ENCODE measurements at places on chromosomes 7 and 10. TPM values are rescaled to one million over a fixed set of nuclear protein-coding genes. Genes with fewer than 3 reads are reported as not detected.

GPNMB gene
- total RNA-seq, result 36.6 TPM

- DNase-seq, result no peak
Measured at GRCh38 chr10:108902619-108903285, 1020.6 kb downstream of the XPNPEP1 start.

DNA sequence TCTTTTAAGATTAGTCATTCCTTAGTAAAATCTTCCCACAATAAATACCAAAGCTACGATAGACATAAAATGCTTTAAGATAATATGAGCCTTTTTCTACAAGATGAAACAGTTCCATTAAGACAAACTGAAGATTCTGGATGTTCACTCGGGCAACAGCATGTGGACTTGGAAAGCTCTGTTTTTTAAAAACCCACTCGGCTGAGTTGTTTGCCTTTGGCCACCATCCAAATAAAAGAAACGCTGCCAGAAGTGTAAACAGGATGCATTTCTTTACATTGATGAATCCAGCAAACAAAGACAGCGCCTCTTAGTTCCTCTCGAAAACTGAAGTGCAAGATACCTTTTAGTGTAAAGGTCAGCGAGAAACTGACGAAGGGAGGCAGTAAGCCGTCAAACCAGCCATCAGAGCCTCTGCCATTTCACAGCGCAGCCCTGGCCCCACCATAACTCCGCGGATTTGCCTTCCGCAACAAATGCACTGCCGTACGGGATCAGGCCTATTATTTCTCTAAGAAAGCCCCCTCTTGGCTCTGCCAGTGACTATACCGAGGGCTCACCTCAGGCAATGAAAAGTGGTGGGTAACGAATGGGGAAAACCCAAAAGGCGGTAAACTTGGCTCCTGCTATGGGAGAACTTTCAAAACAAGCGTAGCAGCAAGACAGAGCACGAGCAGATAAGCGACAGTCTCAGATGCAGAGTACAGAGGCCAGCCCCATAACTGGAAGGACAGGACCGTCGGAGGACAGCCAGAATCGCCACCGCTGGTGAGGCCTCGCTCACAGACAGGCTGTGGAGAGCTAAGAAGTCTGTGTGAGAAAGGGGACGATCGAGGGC is 41.4 kb downstream of the GNA12 start:
- no peak for DNase-seq

- no peak for DNase-seq
Measured at GRCh38 chr10:92124616-92125143, 166.2 kb downstream of the CPEB3 start.

DNA sequence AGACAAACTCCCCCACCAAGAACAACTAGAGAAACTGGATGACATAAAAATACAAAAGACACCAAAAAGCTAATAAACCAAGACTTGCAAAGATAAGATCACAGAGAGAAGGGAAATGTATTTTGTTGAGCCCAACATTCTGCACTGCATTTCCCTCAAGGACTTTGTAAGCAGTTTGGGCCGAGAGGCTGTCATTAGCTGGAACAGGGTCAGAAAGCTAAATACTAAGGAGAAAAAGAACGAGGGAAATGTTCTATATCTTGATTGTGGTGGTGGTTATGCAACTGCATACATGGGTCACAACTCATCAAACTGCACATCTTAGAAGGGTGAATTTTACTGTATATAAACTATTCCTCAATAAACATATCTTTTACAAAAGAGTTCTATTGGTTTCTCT is 315.0 kb downstream of the IPMK start:
- DNase-seq, result no peak

PTN gene
- not detected for total RNA-seq

GRCh38 chr7:2181077-2181854 is 51.5 kb downstream of the MAD1L1 start:
- DNase-seq, result no peak

SFMBT2 gene
- 20.0 TPM for total RNA-seq

STRIP2 gene
- total RNA-seq, result 0.20 TPM

- DNase-seq, result no peak
Measured at GRCh38 chr7:101124376-101125056, 2.4 kb upstream of the SERPINE1 start.

DNA sequence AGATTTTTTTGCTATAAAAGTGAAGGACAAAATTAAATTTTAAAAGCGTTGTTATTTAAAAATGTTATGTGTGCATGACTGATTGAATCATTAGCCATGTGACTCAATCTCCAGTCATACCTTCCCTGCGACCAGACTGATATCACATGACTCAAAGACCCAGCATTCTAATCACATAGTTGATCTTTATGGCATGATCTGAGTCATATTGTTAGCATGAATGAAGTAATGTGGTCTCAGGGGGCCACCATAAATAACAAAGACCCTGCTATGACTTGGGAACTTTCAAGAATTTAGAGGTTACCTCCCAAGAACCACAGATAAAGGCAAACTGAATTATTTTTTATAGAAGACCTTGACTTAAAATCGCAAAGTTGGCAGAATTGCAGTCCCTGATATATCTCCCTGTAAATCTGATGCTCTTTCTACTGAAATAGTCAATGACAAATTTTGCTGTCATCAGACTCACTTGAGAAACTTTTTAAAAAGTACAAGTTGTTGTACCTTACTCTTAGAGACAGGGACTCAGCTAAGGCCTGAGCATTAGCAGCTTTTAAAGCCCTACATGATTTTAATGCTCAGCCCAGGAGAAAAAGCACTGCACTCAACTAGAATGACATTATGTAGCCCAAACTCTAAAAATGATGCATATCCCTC is 717.3 kb downstream of the XPNPEP1 start:
- no peak for DNase-seq

GRCh38 chr7:11591943-11592342 is 240.1 kb downstream of the THSD7A start:
- DNase-seq, result no peak

GRCh38 chr7:2143450-2143849 is 89.3 kb downstream of the MAD1L1 start:
- DNase-seq, result no peak

DNA sequence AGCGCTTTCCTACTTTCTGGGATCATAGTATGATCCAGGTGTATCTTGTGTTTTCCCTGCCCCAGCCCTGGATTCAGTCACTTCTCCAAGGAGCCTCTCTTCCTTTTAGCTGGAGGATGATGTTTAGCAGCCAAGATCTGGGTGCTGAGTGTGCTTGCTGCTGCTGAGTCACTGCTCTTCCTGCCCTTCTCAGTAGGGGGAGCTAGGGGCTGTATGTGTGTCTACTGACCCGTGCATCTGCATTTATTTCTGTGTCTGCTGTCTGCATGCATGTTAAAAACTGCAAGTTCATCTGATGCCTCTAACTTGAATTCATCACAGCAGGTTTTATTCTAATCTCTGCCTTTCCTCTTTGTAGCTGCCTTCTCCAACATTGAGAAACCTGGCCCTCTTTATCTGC is 31.6 kb downstream of the MGMT start:
- no peak for DNase-seq

DNA sequence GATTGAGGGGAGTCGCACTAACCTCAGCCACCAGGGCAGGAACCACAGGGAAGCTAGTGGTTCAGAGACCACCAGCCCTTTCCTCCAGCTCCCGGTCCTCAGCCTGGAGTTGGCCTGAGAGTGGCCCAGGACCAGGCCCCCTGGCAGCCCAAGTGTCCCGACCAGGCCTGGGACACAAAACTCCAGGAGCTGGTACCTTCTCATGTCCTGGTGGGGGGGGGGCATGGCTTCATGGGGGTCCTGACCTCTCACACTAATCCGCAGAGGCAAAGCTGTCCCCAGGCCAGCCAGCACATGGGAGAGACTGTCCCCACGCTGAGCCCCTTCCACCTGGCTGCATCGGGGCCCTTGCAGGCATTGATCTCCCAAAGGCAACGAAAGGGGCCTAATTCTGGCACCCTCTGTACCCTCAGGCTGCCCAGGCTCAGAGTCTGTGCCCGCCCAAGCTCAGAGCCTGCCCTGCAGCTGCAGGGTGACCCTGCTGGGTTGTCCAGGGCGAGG is 28.2 kb downstream of the GPRIN2 start:
- no peak for DNase-seq

DNA sequence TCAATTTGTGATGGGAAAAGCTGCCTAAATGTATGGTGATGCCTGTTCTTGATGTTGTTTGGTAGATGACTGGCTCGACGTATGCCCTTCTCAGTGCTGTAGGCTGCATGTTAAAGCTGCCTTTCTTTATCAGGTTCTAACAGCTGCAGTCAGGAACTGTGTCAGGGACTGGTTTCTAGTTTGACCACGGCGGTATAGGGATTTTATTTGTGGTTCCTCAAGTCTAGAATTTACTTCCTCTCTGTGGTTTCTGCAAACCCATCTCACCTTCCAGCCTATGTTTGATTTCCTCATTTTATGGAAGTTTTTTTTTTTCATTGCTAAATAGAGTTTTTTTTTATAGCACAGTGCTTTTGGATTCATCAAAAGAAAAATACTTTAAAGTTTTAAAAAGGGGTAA is 26.5 kb downstream of the LMTK2 start:
- DNase-seq, result peak; percentile 33

DNA sequence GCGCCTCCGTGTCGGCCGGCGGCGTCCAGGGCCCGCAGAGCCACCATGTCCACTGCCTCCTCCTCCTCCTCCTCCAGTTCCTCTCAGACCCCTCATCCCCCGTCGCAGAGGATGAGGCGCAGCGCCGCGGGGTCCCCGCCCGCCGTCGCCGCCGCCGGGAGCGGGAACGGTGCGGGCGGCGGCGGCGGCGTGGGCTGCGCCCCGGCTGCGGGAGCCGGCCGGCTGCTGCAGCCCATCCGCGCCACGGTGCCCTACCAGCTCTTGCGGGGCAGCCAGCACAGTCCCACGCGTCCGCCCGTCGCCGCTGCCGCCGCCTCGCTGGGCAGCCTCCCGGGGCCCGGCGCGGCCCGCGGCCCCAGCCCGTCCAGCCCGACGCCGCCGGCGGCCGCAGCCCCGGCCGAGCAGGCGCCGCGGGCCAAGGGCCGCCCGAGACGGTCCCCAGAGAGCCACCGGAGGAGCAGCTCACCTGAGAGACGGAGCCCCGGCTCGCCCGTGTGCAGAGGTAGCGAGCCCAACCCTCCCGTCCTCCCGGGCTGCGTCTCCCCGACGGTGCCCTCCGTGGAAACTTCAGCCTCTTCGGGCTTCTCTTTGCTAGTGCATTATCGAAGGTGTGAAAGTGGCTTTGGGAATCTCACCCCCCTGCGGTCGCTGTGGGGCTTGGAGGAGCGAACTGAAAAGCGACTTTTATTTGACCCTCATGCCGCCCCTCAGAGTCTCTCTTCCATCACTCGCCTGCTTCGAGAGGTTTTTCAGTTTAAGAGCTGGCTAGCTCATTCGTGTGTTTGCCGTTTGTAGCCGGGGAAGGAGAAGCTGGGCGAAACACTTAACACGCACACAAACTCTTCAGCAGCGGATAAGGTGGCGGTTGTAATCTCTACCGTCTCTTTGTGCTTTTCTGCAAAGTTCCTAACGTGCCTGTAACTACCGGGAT is 975 bp downstream of the GLCCI1 start:
- DNase-seq, result peak; percentile 68

CADPS2 gene
- not detected for total RNA-seq

PIP gene
- not detected for total RNA-seq

DNA sequence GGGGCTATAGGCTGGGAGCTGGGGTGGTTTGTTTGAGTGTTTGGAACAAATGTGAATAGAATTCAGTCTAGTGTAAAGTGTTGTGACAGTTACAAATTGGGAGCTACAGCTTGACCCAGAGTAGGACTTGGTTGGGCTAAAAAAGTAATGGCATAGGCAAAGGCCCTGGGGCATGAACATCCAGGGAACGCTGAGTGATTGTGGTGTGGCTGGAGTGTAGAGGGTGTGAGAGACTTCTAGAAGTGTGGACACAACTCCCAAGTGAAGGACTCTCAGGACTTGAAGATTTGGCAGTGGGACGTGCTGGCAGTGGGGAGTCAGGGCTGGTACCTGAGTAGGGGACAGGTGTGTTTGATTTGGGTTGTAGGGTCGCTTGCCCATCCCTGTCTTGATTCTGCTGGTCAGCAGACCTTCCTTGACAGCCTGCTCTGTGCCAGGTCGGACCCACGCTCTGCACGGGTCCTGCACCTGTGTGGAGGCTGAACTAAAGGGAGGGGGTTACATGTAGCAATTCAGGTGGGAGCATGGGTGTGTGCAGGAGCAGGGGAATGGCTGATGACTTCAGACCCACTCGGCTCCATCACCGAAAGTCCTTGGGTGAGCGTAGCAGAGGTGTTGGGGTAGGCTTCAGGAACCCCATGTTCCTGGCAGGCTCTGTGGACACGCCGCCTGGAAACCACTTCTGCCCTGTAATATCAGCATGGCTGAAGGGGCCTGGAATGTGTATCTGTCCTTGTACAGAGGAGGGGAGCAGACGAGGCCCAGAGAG is 43.3 kb downstream of the ZMIZ1 start:
- no peak for DNase-seq

HOXA9 gene
- total RNA-seq, result not detected

GRCh38 chr7:101933688-101934121 is 116.3 kb downstream of the CUX1 start:
- DNase-seq, result no peak

GRCh38 chr10:83982812-83983211 is 156.5 kb upstream of the GHITM start:
- no peak for DNase-seq

ZPBP gene
- not detected for total RNA-seq

PRSS37 gene
- total RNA-seq, result not detected

POM121C gene
- 85.3 TPM for total RNA-seq

PDK4 gene
- total RNA-seq, result 0.44 TPM

WDFY4 gene
- total RNA-seq, result 1.00 TPM

- DNase-seq, result no peak
Measured at GRCh38 chr7:30708412-30708811, 26.2 kb upstream of the CRHR2 start.

- DNase-seq, result no peak
Measured at GRCh38 chr7:130872341-130872740, 138.3 kb upstream of the KLF14 start.

LIPK gene
- not detected for total RNA-seq

DNA sequence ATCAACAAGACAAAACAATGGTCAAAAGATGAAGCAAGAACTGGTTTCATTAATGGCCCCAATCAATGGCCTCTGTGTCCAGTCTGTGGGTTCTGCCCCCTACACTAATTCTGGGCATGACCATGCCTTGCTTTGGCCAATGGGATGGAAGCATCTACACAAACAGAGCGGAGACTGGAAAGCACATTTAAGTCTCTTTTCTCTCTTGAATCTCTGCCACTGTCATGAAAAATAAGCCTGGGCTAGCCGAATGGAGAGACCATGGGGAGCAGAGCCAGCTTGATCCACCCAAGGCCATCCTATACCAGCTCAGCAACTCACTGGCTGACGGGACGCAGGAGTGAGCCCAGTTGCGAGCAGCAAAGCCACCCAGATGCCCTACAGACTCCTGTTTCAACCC is 30.9 kb downstream of the ANKRD16 start:
- DNase-seq, result no peak

LSM5 gene
- 37.8 TPM for total RNA-seq

LBX1 gene
- not detected for total RNA-seq

GRCh38 chr10:111200505-111201186 is 123.8 kb downstream of the ADRA2A start:
- no peak for DNase-seq

GRCh38 chr7:98733036-98733435 is 116.0 kb downstream of the NPTX2 start:
- no peak for DNase-seq
